Epithelial cell of proximal tubule (primary cell): ENCODE measurements at places on chromosomes 2 and 18. TPM values are rescaled to one million over a fixed set of nuclear protein-coding genes. Genes with fewer than 3 reads are reported as not detected.

GRCh38 chr2:211800001-211800400 is 738.6 kb downstream of the ERBB4 start:
- DNase-seq = no peak

DNA sequence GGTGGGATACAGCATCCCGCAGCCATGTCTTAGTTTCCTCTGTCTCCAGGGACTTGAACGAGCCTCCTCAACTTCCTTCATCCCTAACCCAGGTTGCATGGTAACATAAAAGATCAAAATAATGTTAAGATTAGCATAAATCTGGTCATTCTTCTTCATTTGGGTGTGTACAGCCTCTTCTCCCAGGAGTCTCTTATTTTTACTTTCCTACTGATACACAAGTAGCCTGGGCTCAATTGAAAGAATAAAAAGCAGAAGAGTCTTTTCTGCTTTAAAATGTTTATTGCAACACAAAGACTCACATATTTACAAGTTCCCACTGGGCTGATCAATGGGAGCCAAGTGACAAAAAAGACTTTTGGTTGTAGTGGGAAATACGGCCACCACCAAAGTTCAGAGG is 137.9 kb upstream of the PID1 start:
- DNase-seq = no peak

DNA sequence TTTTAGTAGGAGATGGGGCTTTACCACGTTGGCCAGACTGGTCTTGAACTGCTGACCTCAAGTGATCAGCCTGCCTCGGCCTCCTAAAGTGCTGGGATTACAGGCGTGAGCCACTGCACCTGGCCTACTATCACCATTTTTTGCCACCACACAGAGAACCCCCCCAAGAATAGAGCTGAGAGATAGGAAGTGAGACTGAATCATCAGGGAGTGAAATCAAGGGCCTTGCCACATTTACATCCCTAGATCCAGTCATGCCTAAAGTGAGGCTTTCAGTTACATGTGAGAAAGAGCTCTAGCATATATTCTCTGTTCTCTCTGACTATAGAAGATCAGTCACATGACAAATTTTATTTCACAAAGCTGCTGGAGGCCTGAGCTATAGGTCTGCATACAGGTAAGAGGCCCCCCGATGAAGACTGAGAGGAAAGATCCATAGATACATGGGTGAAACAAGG is 28.0 kb upstream of the KCMF1 start:
- no peak for DNase-seq

GRCh38 chr2:29238497-29238896 is 123.3 kb downstream of the CLIP4 start:
- no peak for DNase-seq

DNA sequence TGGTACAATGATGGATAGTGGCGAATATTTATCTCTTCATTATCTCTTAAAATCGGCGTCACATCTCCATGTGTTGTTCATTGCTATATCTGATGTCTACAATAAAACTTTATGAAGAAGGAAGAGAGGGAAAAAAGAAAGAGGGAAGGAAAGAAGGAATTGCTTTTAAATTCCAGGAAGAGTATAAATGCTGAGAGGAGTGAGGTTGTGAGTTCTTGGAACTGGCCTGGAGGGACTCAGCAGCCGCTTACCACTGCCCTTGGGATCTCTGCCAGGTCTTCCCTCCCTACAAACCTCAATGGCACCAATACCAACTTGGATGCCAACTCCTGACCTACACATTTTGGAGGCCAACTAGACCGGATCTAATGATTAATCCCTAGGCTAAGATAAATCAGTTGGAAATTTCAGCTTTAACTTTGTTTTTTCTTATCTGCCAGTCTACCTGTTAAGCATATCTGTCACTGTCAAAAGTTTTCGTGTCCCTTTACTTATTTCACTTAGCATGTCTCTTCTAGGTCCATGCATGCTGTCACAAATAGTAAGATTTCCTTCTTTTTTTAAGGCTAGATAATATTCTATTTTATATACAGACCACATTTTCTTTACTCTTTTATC is 9.8 kb downstream of the SCN9A start:
- DNase-seq = no peak

DNA sequence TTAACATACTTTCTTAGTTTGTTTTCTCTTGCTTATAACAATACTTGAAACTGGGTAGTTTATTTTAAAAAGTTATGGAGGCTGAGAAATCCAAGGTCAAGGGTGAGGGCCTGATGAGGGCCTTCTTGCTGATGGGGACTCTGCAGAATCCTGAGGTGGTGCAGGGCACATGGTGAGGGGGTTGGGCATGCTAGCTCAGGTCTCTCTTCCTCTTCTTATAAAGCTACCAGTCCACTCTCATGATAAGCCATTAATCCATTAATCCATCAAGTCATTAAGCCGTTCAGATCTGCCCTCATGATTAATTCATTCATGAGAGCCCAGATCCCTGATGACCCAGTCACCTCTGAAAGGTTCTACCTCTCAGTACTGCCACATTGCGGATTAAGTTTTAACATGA is 21.4 kb downstream of the ALMS1 start:
- no peak for DNase-seq

GRCh38 chr2:74384051-74384450 is 3.9 kb upstream of the DCTN1 start:
- DNase-seq = no peak

DNA sequence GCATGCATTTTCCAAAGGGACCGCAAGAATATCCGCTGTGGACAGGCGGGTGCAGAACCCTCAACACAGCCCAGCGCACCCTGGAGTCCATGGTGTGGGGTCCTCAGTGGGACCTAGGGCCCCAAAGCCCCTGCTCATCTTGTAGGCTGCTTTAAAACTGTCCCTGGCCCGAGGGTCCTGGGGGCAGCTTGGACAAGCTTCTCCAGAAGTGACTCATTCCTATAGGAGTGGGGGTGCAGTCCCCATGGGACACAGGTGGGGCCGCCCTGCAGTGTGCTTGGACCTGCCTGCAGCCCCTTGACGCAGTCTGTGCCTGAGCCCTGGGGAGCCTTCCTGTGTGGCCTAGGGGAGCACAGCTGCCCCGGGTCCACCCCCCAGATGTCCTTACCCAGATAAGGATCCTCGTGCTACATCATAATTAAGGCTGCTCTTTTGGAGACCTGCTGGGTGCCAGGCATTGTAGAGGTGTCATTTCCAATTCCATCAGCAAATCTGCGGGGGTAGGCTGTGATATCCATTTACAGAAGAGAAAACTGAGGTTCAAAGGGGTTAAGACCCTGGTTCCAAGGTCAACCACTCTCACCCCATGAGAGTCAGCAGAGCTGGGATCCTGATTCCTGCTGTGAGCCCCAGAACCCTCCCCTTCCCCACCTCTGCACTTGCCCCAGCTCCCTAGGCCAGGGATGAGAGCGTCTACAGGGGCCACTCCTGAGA is 1.7 kb upstream of the HS6ST1 start:
- no peak for DNase-seq

DNA sequence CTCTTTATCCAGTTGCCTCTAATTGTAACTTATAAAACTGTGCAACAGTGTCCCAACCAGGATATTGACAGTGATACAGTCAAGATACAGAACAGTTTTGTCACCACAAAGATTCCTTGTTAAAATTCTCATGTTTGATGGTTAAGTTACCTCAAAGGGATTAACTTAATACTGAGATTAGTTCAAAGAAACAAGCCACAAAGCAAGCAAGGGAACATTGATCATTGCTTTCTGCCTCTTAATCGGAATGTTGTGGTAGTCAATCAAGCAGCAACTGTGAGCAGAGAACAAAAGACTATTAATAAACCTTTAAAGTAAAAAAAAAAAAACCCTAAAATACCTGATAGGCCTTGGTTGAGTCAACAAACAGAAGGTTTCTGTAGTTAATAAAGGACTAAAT is 352.3 kb downstream of the PARD3B start:
- peak; percentile 4 for DNase-seq

DNA sequence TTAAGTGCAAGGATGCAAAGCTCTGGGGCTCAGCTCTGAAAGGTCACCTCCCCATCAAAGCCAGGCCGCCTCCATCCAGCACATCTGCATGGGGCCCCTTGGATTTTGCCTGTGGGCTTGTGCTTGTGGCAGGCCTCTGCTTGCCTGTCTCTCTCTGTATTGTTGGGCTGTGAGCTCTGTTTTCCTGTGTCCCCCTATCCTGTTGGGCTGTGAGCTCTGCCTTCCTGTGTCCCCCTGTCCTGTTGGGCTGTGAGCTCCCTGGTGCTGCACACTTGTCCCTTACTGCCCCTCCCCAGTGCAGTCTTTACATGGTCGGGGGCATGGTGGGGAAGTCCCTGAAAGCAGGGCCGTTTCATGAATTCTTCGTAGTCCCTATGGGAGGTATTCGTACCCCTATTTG is 49.2 kb upstream of the PDIA6 start:
- no peak for DNase-seq

DNA sequence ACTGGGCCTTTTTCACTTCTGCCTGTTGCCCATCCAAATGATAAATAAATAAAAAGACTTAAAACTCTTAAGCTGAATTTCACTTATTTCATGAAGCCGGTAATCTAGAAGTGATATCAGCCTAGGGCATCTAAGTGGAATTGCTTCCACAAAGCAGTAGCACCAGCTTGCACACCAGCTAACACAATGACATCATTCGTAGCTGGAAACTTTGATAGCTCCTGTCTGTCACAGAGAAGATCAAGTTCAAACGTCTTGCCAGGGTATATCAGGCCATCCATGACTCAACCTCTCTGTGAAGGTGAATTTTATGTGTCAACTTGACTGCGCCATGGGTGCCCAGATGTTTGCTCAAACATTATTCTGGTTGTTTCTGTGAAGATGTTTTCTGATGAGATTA is 161.7 kb upstream of the MYT1L start:
- DNase-seq = no peak

GRCh38 chr2:217995731-217996231 is 7.0 kb downstream of the TNS1 start:
- DNase-seq = no peak

The CTNNA2 gene
- 0.06 and 0.36 TPM in 2 replicates for total RNA-seq

The GALNT3 gene
- 28.7 and 48.7 TPM in 2 replicates for total RNA-seq

The RESP18 gene
- not detected in 2 replicates for total RNA-seq

The DOK6 gene
- 0.06 and 0.07 TPM in 2 replicates for total RNA-seq

The FSHR gene
- total RNA-seq = not detected in 2 replicates

The SKA1 gene
- total RNA-seq = 23.9 and 34.2 TPM in 2 replicates

The KIAA2012 gene
- not detected in 2 replicates for total RNA-seq

The KCNE4 gene
- not detected in 2 replicates for total RNA-seq

The GAL3ST2 gene
- 0.22 TPM in 1 of 2 replicates, not detected in the other for total RNA-seq
